ENCODE measurements at places on chromosomes 11 and 22. TPM values are rescaled to one million over a fixed set of nuclear protein-coding genes. Genes with fewer than 3 reads are reported as not detected.

CSNK2A3 gene
- 1.5 TPM for total RNA-seq

RGL4 gene
- not detected for total RNA-seq

ANO3 gene
- not detected for total RNA-seq

OR51B4 gene
- total RNA-seq = not detected

TEX54 gene
- total RNA-seq = not detected

TMPRSS6 gene
- total RNA-seq = not detected

APOA5 gene
- total RNA-seq = not detected

TBX1 gene
- total RNA-seq = 1.5 TPM

PTPRJ gene
- 6.2 TPM for total RNA-seq

ARHGEF17 gene
- 16.6 TPM for total RNA-seq

OR8G1 gene
- total RNA-seq = not detected

MB gene
- total RNA-seq = not detected

C11orf86 gene
- total RNA-seq = not detected

OR6X1 gene
- not detected for total RNA-seq

TMEM138 gene
- 15.9 TPM for total RNA-seq

ALDH3B1 gene
- total RNA-seq = under 0.01 TPM

SLC17A6 gene
- not detected for total RNA-seq

CARD18 gene
- total RNA-seq = not detected

SSTR3 gene
- total RNA-seq = not detected

ISX gene
- total RNA-seq = not detected

APOA4 gene
- total RNA-seq = not detected

PIH1D2 gene
- total RNA-seq = 1.9 TPM

SLC29A2 gene
- total RNA-seq = 0.76 TPM

TRIM51 gene
- total RNA-seq = not detected

OR5P2 gene
- total RNA-seq = not detected

DCDC1 gene
- total RNA-seq = under 0.01 TPM

TSPAN18 gene
- total RNA-seq = 5.9 TPM

C22orf42 gene
- not detected for total RNA-seq

FADD gene
- total RNA-seq = 65.6 TPM

ACO2 gene
- 73.7 TPM for total RNA-seq

SMTN gene
- total RNA-seq = 146 TPM

KRTAP5-11 gene
- not detected for total RNA-seq

TMEM45B gene
- 0.46 TPM for total RNA-seq

BTBD18 gene
- not detected for total RNA-seq

RIBC2 gene
- total RNA-seq = 1.4 TPM

RAB30 gene
- 4.5 TPM for total RNA-seq

OTOG gene
- not detected for total RNA-seq

MS4A2 gene
- total RNA-seq = not detected

CTSW gene
- not detected for total RNA-seq

AGBL2 gene
- total RNA-seq = under 0.01 TPM

RPLP2 gene
- total RNA-seq = 71.0 TPM

PSMD13 gene
- total RNA-seq = 212 TPM

OR8K3 gene
- total RNA-seq = not detected

CCDC89 gene
- not detected for total RNA-seq

All from epithelial cell of umbilical artery (primary cell).